ENCODE measurements at places on chromosomes 2 and 18.

DNA sequence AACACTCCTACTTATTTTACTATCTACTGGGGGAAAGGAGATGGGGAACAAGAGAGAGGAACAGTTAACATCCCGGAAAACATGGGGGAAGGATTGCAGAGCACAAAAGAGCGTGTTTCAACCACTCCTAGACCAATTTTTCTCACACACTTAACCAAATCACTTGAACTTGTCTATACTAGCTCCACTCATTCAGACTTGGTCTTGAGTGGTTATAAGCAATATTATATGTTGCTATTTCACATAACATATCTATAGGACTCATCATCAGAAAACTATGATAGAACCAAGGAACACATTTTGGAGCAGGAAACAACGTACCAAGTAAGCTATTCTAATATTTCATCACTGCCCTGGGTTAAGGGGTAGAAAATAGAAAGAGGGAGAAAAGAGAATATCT, 31.5 kb downstream of the SLC25A12 start:
- DNase-seq: no peak

- DNase-seq: no peak
Observed at GRCh38 chr2:150889141-150889540, 372.5 kb downstream of the RBM43 start.

DNA sequence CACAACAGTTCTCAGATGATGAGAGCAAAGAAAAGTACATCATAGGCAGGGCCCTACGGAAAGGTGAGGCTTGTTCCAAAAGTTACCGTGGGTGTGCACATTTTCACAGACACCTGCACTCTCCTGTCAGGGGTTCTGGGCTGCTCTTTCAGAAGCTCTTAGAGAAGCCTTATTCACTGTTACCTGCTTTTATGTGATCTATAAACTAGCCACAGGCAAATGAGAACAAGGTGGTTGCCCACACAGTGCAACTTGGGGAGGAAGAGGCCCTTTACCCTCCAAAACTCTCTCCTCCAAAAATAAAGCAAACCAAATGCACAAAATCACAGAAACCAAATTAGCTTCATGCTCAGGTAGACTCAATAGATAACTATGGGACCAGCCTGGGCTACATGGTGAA, 11.1 kb upstream of the CUL3 start:
- no peak for DNase-seq

DNA sequence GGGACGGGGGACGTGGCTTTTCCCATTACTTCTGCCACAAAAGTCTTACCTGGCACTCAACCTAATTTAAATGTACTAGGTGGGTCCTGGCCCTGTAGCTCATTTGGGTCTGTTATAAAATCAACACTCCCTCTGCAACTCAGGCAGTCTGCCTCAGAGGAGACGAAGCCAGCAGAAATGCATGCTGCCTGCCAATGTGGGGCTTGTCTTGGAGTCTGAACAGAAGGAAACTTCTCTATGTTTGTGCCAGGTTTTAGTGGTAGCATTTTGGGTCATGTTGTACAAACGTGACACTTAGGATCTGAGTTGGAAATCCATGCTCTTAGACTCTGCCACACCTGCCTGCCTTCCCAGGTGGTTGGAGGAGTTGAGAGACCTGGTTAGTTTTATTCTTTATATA, 292.5 kb upstream of the FAM98A start:
- no peak for DNase-seq

DNA sequence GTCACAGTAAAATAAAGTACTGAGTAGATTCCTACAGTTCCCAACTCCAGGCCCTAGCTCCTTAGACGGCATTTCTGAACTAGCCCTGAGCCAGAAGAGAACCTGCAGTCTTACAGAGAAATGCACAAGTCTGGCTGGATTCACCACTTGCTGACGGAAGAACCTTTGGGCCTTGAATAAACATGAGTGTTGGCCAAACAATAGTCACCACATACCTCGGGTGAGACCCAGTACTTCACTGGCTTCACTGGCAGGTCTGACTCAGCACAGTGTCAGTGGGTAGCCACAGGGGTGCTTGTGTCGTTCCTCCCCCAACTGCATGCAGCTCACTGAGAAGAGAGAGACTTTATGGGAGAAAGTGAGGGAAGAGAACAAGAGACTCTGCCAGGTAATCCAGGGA, 88.9 kb downstream of the TMEM185B start:
- no peak for DNase-seq

GRCh38 chr2:222232372-222232771, 66.4 kb downstream of the PAX3 start:
- DNase-seq: no peak

GRCh38 chr2:119474371-119475224, 42.9 kb downstream of the TMEM37 start:
- no peak for DNase-seq

- no peak for DNase-seq
Observed at GRCh38 chr2:172093416-172094293, 8.3 kb downstream of the DLX1 start.

DNA sequence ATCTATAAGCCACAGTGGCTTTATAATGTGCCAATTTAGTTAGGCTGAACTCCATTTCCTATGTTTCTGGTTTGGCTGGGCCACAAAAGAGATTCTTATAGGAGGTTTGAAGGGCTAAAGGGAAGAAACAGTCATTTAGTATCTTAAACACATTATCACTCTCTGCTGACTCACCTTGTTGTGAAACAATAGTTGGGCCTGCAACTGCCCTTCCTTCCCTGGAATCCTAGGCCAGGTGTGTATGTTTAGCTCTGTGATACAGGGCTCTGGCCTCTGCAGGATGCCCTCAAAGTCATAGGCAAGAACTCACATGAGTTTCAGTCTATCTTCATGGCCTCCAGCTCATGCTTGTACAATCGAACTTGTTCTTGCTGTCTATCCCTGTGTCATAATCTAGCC, 400.0 kb upstream of the CELF4 start:
- DNase-seq: no peak

DNA sequence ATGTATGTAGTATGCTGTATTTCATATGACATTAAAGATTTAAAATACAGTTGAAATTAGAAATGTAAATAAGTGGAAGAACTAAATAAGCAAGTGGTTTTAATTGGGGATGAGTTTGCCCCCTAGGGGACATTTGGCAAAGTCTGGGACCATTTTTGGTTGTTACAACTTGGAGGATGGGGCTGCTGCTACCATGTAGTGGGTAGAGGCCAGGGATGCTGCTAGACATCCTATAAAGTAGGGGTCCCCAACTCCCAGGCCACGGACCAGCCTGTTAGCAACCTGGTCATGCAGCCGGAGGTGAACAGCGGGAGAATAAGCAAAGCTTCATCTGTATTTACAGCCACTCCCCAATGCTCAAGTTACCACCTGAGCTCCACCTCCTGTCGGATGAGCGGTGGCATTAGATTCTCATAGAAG, 27.9 kb upstream of the ASNSD1 start:
- DNase-seq: no peak

DNA sequence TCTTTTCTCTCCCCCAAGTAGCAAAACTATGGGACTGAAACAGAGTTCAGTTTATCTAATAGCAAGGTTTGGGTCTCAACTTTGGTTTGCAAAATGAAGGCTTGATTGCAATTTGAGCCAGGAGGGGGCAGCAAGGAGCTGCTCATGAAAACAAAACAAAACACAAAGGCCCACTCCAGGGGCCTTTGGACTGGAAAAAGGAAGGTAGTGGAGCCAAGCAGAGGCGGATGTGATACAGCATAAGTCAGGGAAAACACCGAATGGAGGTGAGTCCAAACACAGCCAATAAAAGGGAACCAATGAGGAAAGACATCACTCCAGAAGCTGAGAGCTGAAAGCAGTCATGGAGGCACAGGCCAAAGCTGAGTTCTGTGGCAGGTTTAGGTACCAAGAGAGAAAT, 799.7 kb upstream of the ACVR2A start:
- peak; percentile 0 for DNase-seq

DNA sequence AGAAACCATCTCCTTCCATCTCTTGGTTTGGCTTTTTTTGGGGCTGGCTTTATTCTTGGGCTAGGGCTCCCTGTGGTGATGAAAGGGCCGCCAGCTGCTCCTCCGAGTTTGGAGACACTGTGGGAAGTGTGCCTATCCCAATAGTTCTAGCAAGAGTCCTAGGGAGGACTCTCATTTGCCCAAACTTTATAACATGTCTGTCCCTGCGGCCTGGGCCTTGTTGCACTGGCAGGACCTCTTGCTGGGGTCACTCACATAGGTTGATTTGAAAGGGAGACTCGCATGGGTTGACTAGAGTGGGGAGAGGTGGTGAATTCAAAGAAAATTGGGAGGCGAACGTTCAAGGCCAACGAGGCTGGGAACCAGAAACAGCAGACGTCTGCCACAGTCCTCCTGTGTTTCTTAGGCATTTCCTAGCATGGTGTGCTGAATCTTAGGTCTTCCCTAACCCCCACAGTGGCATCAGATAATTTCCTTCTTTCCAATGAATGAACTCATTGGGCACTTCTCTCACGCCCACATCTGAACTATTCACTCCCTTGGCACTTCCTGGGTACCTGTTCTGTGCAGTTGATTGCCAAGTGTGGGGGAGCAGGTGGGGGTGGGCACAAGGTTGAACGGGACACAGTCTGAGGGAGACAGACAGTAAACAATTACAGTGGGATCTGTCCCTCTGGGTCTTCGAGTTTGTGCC, 26.8 kb downstream of the NIFK start:
- DNase-seq: no peak

- no peak for DNase-seq
Observed at GRCh38 chr2:24597181-24597870, 106.3 kb downstream of the NCOA1 start.

DNA sequence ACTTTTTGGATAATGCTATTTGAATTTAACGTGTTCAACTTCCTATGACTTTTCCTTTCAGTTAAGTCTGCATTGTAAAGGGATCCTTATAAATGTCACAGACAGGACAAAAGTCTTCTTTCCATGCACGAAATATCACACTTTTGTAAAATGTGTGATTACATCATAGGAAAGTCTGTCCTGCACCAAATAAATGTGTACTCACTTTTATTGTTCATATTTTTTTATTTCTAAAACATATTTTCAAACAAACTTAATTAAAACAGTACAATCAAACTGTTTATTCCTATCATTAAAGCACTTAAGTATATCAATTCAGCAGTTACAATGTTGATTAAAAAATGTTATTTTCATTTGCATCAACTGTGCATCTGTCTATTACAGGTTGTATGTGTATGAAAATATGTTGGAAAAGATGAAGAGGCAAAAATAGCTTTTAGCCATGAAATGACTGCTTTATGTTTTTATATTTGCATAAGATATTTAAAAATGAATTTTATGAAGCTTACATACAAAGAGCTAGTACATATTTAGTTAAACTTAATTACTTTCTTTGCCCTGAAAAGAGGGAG, 105.6 kb downstream of the CSRNP3 start:
- no peak for DNase-seq

GRCh38 chr18:23276451-23276850, 141.2 kb downstream of the CABLES1 start:
- no peak for DNase-seq

- peak; percentile 85 for DNase-seq
Observed at GRCh38 chr18:59358712-59359575, at the start of gene LMAN1. Gene LMAN1 (minus strand): TSS chr18:59359265. CDS start chr18:59359244, 21 bp downstream.

- DNase-seq: no peak
Observed at GRCh38 chr2:71720283-71720560, 266.9 kb downstream of the DYSF start.

Measured in C1 segment of cervical spinal cord (tissue), 14 donors.